IPS DF 19.7 (cell line): ENCODE measurements at places on chromosomes 2 and 18.

GRCh38 chr2:25920786-25921415 lies 42.6 kb upstream of the ASXL2 start:
- DNase-seq: no peak

- no peak for DNase-seq
Observed at GRCh38 chr2:77469106-77469505, 53.1 kb downstream of the LRRTM4 start.

GRCh38 chr2:40120026-40120425 lies 331.9 kb downstream of the SLC8A1 start:
- DNase-seq: no peak

DNA sequence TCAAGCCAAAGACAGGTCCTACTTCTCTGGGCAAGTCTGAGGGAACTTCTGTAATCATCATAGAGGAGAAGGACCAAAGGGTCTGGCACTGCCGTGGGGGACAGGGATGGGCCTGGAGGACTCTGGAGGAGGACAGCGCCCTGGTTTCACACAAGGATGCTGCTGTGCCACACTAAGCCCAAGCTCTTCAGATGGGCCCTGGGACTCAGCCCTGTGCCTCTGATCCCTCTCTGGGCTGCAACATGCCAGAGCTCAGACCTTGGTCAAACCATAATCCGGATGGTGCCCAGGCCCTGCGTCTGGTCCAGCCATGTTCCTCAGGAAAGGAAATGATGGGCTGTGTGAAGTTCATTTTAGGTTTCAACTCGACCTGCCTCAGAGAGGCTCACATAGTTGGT lies 222.0 kb upstream of the COPS8 start:
- DNase-seq: no peak

DNA sequence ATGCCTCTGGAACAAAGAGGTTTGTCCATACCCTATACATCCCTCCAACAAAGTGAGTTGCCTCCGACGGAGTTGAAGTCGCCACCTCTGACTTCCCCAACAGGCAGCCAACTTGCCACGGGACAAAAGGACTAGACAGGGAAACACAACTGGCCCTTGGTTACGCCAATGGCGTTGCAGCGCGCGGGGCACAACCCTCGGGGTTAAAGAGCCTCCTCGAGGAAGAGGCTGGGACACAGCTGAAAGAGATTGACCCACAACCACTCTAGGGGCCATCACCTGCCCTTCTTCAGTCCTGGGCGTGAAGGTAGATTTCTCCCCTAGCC lies 545 bp downstream of the GTF3C2 start:
- no peak for DNase-seq

GRCh38 chr2:175624211-175624761 lies 377.8 kb downstream of the LNPK start:
- no peak for DNase-seq

- peak; percentile 60 for DNase-seq
Observed at GRCh38 chr2:17470855-17471641, 47.2 kb downstream of the RAD51AP2 start.

DNA sequence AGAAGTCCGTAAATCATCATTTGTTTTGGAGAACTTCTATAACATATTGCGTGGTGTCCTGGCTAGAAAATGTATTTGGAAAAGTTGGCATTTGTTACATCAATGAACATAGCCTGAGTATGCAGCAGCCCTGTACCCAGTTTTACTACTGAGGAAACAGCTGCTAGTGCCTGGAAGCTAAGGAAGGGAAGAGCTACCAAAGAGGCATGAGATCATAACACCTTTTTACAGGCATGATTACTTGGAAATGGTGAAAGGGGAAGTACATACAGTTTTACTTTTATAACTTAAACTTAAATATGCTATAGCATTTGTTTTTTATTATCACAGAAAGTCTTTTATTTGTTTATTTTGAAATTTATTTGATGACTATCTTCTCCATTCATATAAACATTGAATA lies 128.4 kb upstream of the MC4R start:
- DNase-seq: no peak
